ENCODE measurements at places on chromosomes 13 and 19. TPM values are rescaled to one million over a fixed set of nuclear protein-coding genes. Genes with fewer than 3 reads are reported as not detected.

- no peak for DNase-seq
Observed at GRCh38 chr19:44603201-44603945, 10.0 kb upstream of the IGSF23 start.

The CYP2S1 gene
- total RNA-seq: 18.2 TPM

The ZNF90 gene
- not detected for total RNA-seq

The ENOX1 gene
- total RNA-seq: 0.10 TPM

The GNG14 gene
- not detected for total RNA-seq

GRCh38 chr13:75365724-75366173, 116.2 kb downstream of the TBC1D4 start:
- no peak for DNase-seq

The ZNF506 gene
- total RNA-seq: 1.8 TPM

The SYCN gene
- total RNA-seq: not detected

GRCh38 chr13:32863596-32863995, 152.6 kb upstream of the KL start:
- no peak for DNase-seq
